ENCODE measurements at places on chromosomes 3 and 15.

- DNase-seq: no peak
Measured at GRCh38 chr3:5186858-5187155, 700 bp upstream of the EDEM1 start.

DNA sequence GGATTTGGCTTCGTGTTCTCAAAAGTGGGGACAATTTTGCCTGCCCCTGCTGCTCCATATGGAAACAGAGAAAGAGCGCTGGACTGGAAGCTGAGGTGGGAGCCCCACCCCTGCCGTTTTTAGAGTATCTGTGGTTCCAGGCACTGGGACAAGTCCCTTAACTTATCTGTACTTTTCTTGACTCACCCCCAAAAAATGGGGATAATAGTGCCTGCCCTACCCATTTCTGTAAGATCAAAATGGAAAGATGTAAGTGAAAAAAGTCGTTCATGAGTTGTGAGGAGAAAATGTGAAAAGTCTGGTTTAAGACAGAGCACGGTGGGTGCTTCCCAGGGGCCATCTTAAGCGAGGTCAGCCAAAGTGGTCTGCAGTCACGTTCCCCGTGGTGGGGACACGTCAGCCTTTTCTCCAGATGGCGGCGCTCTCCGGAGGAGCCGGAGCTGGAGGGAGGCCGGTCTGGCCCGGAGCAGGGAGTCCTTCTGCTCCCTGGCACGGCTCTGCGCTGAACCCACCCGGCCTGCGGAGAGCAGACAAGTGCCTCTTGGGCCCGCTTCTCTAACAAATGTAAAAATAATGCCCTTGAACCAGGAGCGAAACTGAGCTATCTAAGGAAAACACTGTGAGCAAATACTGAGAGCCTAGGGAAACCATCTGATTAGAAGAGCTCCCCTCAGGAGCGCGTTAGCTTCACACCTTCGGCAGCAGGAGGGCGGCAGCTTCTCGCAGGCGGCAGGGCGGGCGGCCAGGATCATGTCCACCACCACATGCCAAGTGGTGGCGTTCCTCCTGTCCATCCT lies at the start of gene CLDN18:
Gene CLDN18 (plus strand): TSS at position 690 of the 797 bp plus-strand sequence. CDS start 61 bp downstream, at position 751.
- DNase-seq: no peak

- no peak for DNase-seq
Measured at GRCh38 chr3:195698647-195699387, 22.0 kb upstream of the MUC20 start.

DNA sequence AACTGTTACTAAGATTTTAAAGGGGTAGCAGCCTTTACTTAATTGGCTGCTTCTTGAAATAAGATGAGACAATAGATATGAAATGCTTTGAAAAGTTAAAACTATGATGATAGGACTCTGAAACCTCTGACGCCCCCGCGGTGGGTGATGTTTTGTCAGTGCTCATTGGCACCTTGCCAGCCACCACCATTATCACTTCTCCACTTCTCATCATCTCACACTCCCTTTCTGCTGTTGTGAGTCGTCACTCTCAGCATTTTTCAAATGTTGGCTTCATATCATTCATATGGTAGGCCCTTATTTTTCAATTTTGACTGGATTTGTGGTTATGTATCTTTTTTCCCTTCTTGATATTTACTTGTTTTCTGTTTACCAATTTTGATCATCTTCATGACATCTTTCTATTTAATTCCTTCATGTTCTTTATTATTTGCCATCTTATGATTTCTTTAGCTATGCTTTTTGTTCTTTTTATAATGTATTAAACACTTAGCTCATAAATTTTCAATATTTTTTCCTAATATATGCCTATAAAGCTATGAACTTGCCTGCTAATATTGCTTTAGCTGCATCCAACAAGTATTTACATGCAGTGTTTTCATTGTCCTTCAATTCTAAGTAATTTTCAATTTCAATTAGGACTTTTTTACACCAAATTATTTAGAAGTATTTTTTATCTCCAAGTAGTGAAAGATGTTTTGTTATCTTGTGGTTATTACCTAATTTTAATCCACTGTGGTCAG lies 30.3 kb upstream of the SKOR1 start:
- no peak for DNase-seq

DNA sequence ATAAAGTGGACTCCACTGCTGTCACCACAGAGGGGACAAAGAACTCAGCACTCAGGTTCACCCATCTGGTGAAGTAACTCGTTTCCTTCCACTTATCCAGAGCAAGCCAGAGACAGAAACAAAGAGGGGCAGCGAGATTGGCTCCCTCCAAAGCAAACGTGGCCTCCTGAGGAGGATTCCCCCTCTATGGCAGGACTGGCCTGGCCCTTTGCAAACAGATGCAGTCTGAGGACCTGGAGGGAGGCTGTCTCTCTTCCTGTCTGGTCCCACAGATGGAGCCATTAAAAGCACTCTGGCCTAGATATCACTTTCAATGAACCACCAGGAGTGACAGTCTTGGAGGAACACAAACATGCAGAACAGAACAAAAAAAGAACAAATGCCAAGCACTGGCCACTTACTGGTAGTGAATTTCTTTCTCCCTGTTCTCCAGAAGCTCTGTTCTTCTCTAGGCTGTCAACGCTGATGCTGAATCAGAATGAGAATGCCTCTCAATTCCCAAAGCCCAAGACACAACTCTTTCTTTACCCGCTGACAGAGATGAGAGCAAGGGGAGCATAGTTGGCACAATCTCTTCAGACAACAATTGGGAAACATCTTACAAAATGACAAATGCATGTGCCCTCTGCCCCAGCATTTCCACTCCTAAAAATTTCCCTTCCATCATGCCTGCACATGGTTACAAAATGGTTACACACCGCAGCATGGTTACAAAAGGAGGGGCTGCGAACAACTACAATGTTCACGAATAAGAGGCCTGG lies 14.3 kb downstream of the KLHL25 start:
- no peak for DNase-seq

DNA sequence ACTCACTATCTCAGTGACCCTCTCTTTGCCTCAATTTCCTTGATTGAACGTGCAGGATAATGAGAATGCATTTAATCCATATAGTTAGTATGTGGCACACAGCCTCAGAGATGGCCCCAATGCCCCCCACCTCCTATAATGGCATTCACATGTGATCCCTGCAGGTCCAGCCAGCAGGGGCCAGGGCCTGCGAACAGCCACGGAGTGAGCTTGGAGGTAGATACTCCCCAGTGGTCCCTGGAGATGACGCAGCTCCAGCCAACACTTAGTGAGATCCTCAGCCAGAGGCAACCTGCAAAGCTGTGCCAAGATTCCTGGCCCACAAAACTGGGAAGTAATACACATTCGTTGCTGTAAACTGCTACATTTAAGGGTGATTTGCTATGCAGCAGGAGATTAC lies 184.9 kb upstream of the NSMCE3 start:
- DNase-seq: no peak

GRCh38 chr3:10653241-10653640 lies 147.9 kb upstream of the ATP2B2 start:
- no peak for DNase-seq

GRCh38 chr15:78638658-78639314 lies 2.2 kb downstream of the CHRNB4 start:
- no peak for DNase-seq

DNA sequence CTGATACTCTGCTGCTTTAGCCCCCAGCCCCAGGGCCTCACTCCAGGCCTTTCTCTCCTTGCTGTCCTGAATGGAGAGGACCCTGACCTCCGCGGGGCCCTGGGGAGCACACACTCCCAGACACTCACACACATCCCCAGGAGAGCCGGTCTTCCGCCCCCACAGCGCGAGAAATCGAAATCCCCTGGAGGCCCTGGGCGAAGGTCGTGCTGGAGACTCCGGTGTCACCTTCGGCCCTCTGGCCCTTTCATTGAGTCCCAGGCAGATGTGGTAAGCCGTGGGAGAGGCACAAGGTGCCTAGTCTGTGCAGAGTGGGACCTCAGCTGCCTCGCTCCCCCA lies 848 bp upstream of the GOLGA8B start:
- no peak for DNase-seq

- DNase-seq: no peak
Measured at GRCh38 chr15:64921711-64922110, 10.0 kb downstream of the ANKDD1A start.

GRCh38 chr15:94042180-94042928 lies 189.0 kb upstream of the MCTP2 start:
- no peak for DNase-seq

GRCh38 chr15:33888176-33888575 lies 80.1 kb upstream of the CHRM5 start:
- no peak for DNase-seq

DNA sequence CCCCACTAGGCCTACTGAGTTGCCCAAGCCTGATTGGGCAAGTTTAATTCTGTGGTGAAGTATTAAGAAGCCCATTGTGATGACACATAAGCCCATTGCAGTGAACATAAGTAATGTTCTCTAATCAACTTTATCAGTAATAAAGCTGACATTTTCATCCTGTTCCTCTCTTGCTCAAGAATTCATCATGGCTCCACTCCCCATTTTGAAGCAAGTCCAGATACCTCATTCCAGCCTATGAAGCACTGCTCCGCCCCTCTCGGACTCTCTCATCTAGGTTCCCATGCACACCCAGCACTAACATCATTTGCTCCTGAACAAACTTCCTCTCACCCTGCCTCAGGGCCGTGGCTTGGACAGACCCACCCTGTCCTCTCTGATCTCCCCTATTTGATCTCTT lies 10.5 kb downstream of the SHF start:
- DNase-seq: no peak

DNA sequence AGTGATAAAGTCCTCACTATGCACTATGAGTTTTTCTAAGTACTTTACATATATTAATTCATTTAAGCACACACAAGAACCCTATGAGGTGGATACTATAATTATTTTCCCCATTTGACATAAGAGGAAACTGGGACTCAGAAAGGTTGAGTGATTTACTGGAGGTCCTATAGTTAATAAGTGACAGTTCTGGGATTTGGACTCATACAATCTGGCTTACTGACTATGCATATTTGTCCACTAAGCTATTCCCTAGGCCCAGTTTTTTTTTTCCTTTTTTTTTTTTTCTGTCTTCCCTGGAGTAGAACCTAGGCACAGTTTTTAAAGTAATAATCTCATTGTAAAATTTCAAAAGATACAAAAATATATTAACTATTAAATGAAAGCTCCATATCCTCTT lies 6.3 kb upstream of the RTP2 start:
- no peak for DNase-seq

DNA sequence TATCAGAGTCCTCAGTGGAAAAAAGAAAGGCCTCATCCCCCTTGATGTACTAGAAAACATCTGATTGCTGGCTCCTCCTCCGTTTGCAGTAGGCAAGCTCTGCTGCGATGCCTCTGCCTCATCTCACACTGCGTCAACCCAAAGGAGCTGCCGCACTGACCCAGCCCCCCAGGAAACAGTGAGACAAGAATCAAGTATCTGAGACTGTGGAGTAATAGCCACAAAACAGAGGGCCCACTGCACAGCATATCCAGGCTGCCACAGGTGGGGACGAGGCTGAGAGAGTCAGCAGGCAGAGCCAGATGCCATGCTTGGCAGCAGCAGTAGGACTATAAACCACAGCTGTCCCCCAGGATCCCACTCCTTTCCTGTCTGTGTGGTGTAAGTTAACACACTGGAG lies 165.9 kb downstream of the STAC start:
- DNase-seq: no peak

- DNase-seq: no peak
Measured at GRCh38 chr15:90439946-90440345, 51.9 kb downstream of the IQGAP1 start.

GRCh38 chr15:34795267-34796081 lies at the start of gene ACTC1:
Gene ACTC1, minus strand, starts transcription at chr15:34795549. Its CDS starts 741 bp downstream, at chr15:34794808.
- no peak for DNase-seq

All from NCI-H1417 treated with DMSO at 0.1 percent for 48 hours (cell line).